ENCODE measurements at places on chromosomes 2 and 18.

GRCh38 chr2:16021611-16022363 is 81.4 kb downstream of the MYCN start:
- no peak for DNase-seq

GRCh38 chr18:1993866-1994265 is 577.4 kb downstream of the METTL4 start:
- no peak for DNase-seq

GRCh38 chr2:134790487-134790886 is 47.9 kb upstream of the ACMSD start:
- no peak for DNase-seq

DNA sequence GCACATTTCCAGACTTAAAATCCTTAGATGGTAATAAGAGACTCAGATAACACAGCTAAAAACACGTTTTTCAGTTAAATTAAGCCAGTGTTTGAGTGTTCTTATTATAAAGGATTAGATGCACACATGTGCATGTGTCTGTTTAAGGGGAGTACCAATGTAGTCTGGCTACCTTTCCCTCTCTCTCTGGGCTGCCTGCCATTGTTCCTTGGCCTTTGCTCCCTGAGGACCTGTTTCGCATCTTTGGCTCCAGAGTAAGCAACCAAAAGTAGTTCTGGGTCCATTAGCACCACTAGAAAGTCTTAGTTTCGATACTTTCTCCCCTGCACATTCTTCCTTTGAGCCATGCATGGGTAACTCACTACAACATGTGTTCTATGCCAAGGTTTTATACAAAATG is 228.3 kb downstream of the TPGS2 start:
- DNase-seq: no peak

- no peak for DNase-seq
These were observed 79.6 kb downstream of the WDSUB1 start for GRCh38 chr2:159206736-159207380.

- no peak for DNase-seq
These were observed 80.8 kb upstream of the L3MBTL4 start for GRCh38 chr18:6495536-6495935.

GRCh38 chr2:217219164-217219520 is 359.3 kb upstream of the TNP1 start:
- no peak for DNase-seq

DNA sequence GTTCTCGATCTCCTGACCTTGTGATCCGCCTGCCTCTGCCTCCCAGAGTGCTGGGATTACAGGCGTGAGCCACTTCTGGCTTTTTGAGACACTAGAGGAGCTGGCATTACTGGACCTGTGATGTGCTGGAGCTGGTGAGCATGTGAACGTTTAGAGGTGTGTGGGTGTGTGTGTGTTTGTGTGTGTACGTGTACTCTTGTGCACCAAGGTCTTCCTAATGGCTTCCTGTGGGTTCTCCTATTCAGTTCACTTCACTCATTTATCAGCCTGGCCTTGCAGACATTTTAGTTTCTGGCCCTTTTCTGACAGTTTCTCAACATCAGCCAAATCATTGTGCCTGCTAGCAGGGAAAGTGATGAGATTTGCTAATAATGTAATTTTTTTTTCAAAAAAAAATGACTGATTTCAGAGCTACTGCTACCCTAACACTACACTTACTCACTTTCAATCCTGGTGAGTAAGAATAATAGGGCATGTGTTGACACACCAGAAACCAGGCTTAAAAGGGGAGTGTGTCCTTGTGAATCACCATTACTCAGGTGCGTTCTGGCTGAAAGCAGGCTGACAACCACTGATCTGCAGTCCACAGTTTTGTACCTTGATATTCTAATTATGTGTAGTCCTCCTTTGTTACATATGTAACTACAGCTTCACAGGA is 41.0 kb upstream of the ACTR3 start:
- no peak for DNase-seq

DNA sequence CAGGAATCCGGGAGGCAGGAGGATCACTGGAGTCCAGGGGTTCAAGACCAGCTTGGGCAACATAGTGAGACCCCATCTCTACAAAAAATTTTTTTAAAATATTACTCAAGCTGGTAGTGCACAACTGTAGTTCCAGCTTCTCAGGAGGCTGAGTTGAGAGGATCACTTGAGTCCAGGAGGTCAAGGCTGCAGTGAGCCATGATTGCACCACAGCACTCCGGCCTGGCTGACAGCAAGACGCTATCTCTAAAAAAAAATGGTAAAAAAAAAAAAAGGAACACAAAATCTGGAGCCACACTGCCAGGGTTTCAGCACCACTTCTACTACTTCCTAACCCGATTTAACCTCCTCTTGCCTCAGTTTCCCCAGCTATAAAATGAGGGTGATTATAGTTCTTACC is 57.0 kb downstream of the STEAP3 start:
- no peak for DNase-seq

DNA sequence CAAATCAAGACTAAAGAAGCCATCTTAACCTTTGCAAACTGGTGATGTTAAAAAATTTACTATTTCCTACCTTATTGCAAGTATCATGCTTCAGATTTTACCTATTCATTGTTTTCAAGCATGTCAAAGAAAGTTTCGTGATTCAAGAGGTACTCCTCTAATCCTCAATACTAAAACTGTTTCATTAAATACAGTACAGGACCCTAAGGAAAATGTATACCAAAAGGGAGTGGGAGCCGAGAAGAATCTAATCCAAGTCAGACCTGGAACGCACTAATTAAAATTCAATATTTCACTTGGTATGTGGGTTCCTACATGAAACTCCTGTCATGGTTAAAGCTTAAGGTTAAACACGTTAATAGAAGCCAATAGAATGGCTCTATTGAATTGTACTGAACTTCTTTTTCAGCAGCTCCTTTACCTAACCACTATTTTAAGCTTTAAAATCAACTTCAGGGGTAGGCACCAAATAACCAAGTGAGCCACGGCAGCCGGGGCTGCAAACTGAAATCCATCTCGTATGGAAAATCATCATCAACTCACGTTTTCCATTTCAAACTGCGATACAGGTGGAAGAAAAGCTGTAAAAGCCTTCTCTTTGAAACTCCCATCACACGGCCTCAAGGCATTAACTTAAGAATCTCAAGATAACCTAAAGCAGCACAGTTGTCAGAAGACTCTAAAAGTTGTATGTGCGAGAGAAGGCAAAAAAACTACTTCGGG is 188.8 kb downstream of the ZEB2 start:
- DNase-seq: no peak

GRCh38 chr2:200340508-200341224 is 34.2 kb downstream of the SPATS2L start:
- no peak for DNase-seq

DNA sequence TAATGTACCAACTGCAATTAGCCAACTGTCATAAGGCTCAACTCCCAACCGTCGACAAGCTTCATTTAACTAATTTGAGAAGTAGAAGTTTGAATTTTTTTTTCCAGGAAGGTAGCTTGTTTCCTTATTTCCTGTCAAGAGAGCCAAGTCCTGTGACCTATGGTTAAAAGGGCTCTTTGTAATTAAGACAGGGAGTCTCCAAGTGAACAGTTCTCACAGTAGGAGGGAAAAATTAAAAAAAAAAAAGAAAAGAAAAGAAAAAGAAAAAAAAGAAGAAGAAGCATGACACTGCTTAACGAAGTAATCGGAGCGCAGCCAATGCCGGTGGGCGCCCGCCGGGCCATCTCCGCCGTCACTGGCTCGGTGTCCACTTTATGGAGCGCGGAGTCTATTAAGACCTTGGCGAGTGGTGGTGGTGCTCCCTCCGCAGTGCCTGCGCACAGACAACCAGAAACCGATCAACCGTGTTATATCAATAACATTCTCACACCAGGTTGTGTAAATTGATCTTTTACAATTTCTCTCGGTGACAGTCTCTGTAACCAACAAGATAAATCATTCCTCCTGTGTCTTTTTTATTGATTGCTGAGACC is 197.2 kb upstream of the POU3F3 start:
- DNase-seq: no peak

DNA sequence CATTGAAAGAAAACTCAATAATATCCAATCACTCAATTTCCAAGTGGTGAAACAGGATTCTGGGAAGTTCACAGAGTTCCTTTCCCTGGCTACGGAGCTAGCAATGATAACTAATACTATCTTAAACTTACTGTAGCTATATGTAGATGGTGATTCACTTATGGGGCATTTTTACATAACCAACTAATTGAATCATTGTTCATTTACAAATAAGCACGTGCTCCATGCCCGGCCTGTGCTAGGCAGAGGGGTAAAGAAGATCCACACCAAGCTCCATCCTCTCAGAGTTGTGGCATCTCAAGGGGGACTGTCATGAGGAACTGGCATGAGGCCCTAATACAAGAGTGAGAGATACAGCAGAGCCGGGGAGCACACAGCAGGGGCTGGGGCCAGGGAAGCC is 176.3 kb downstream of the ANKRD30B start:
- no peak for DNase-seq

GRCh38 chr18:28181616-28182015 is 4.7 kb upstream of the CDH2 start:
- no peak for DNase-seq

- no peak for DNase-seq
These were observed 32.8 kb upstream of the CHN1 start for GRCh38 chr2:175037941-175038340.

GRCh38 chr2:196954001-196954400 is 27.5 kb upstream of the PGAP1 start:
- DNase-seq: no peak

GRCh38 chr2:97849881-97850528 is 136.6 kb downstream of the ZAP70 start:
- no peak for DNase-seq

GRCh38 chr18:63284827-63285733 is 34.5 kb downstream of the BCL2 start:
- DNase-seq: no peak

- no peak for DNase-seq
These were observed 178.6 kb downstream of the NEDD4L start for GRCh38 chr18:58222432-58223125.

DNA sequence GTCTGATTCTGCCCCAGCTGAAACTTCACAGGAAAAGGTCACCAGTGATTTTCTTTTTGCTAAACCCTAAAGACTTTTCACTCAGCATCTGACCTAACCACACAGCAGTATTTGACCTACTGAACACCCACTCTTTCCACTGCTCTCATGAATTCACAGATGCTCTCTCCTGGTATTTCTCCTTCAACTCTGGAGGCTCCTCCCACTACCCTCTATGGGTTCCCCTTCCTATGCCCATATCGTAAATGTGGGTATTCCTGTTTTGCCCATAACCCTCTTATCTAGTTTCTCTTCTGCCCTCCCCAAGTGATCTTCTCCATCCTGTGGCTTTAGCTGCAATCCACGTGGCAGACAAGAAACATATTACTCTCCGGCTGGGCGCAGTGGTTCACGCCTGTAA is 7.6 kb downstream of the PLEKHM3 start:
- DNase-seq: no peak

- DNase-seq: no peak
These were observed 879 bp upstream of the XDH start for GRCh38 chr2:31415421-31415820.

- no peak for DNase-seq
These were observed 71.4 kb downstream of the COPS8 start for GRCh38 chr2:237156857-237157779.

DNA sequence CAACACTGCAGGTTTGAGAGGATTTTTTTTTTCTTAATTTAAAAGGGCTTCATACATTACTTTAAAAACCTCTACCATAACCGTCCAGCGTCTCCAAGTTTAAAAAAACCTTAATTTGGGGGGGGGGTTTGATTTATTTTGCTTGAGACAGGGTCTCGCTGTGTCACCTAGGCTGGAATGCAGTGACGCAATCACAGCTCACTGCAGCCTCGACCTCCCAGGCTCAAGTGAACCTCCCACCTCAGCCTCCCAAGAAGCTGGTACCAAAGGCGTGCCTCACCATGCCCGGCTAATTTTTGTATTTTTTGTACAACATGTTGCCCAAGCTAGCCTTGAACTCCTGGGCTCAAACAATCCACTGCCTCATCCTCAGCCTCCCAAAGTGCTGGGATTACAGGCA is 36.9 kb downstream of the ADAM17 start:
- DNase-seq: no peak

GRCh38 chr18:45054636-45055035 is 373.9 kb downstream of the SETBP1 start:
- no peak for DNase-seq

- no peak for DNase-seq
These were observed 242.7 kb downstream of the LRRTM1 start for GRCh38 chr2:80061881-80062280.

DNA sequence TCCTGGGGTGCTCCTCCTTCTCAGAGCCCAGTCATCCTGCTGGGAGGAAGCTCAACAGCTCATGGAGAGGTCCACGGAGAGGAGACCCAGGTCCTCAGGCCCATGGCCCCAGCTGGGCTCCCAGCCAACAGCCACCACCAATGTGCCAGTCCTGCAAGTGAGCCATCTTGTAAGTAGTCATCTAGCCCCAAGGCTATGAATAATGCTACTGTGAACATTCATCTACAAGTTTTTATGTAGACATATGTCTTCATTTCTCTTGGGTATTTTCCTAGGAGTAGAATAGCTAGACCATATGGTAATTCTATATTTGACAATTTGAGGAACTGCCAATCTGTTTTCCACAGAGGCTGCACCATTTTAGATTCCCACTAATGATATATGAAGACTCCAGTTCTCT is 166.1 kb downstream of the MTCL1 start:
- no peak for DNase-seq

GRCh38 chr18:55763805-55764204 is 175.8 kb upstream of the TCF4 start:
- DNase-seq: no peak

DNA sequence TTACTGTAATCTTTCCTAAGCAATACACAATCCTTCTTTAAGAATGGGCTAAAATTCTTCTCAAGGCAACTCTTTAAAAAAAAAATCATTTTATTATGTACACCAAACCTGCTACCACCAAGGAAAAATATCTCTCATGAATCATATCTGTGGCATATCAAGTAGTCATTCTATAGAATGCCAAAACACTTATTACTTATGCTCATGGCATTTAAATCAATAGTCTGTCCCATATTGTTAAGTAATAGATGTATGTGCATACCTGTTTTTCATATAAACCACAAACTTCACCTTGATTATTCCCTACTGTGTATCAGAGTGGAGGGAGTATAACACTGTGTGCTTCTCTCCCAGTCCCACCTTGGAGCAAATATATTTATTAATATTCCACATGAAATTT is 95.8 kb upstream of the SETBP1 start:
- no peak for DNase-seq

- no peak for DNase-seq
These were observed 99.8 kb upstream of the FBXO11 start for GRCh38 chr2:48006094-48006493.

GRCh38 chr2:167607211-167607610 is 640.2 kb downstream of the STK39 start:
- no peak for DNase-seq

GRCh38 chr2:45396671-45397070 is 214.4 kb downstream of the SRBD1 start:
- no peak for DNase-seq

- no peak for DNase-seq
These were observed 81.6 kb downstream of the ASAP2 start for GRCh38 chr2:9288233-9288632.

- DNase-seq: no peak
These were observed 1.4 kb downstream of the RAB11FIP5 start for GRCh38 chr2:73111073-73112025.

GRCh38 chr2:130864830-130865800 is 28.4 kb downstream of the ARHGEF4 start:
- DNase-seq: no peak

GRCh38 chr18:46264255-46264654 is 160.1 kb downstream of the HAUS1 start:
- DNase-seq: no peak

Measured in NCI-H187 treated with DMSO at 0.1 percent for 48 hours (cell line).